ENCODE measurements at places on chromosomes 1 and 21.

DNA sequence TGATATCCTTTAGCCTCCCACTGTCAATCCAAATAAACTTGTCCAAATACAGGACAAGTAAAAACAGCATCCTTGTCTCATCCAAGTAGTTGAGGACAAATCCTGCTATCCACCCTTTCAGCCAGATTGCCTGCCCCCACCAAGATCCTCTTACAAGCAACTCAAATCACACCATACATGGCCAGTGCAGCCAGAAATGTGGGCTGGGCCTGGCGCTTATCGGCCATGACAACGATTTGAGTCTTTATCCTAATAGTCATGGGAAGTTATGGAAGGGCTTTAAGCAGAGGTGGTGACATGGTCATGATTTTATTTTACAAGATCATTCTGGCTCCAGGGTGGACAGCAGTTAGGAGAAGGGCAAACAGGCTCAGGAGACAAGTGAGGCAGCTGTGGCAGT lies 6.3 kb downstream of the GPA33 start:
- DNase-seq: no peak

- DNase-seq: peak; percentile 38
Measured at GRCh38 chr1:21657456-21658190, 11.5 kb downstream of the RAP1GAP start.

GRCh38 chr1:239951511-239952140 lies 140.1 kb upstream of the FMN2 start:
- DNase-seq: peak; percentile 90

DNA sequence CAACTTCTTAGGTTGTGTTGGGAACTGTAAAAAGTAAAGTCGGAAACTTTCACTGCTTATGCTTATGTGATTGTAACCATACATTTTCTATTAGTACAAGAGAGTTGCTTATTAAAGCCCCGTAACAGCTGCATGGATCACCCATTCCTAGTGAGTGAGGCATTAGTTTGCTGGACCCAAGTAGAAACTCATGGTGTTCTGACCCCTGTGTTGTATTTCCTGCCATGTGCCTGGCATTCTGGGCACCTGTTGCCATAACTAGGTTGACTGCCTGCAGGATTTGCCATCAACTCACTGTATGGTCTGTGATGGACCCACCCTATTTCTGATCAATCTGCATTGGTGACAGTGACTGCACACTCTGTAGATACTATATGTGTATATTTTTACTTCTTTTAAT lies 173.0 kb downstream of the PGBD5 start:
- DNase-seq: no peak

DNA sequence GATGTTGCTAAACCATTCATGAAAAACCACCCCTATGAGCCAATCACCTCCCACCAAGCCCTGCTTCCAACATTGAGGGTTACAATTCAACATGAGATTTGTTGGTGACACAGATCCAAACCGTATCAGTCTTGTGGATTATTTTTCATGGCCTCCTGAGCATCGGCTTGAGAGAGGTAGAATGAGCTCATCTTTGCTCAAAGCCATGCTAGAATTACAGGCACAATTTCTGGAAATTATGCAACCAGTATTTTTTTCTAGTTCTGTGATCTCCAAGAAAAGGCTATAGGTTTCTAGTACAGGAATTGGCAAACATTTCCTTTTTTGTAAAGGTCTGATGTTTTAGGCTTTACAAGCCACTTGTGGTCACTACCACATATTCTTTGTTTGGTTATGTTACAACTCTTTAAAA lies 219.4 kb downstream of the DUSP10 start:
- DNase-seq: no peak

DNA sequence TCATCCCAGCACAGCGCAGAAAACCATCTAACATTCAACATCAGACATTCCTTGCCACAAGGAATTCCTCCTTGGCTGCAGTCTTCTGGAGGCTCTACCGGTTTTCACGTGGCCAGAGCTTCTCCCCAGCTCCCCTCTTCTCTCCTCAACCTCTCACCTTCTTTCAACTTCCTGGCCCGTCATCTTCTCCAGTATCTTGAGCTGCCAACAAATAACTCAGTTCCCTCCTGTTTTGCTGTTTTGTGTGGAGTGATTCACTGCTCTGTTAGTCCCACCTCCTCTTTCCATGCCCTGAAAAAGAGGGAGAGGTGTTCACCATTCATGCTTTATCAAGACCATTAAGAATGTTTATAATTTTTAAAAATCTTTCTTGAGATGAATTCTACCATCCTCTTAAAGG lies 32.6 kb downstream of the PIGM start:
- DNase-seq: no peak

- DNase-seq: peak; percentile 79
Measured at GRCh38 chr1:159188375-159188788, 16.3 kb upstream of the ACKR1 start.

DNA sequence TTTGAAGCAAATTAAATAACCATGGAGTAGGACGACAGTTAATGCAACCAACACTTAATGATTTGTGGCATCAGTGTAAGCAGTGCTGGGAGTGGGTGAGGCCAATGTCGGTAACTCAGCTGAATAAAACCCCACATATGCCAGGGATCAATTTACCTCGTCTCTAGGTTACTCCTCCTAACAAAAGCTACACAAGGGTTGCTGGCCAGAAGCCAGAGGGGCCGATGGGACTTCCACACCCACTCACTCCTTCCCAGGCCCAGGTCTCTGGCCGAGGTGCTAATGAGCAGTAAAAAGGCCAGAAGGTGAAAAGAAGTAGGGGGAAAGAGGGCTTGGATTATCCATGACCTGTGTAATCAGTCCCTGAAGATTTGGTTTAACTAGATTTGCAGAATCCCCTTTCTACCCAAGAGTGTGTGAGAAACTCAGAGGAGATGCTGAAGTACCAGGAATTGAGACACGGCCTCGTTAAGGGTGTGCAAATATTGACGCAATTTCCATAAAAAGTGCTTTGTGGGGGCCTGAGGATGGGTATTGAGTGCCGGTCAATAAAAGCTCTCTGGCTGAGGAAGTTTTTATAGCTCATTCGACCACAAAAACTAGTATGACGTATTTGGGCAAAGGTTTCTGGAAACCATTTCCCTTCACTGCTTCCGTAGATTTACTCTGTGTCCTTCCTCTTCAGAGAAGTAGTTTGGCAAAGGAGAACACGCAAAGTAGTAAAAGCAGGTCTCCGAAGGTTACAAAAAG lies 145.5 kb downstream of the TBX15 start:
- no peak for DNase-seq
